ENCODE measurements at places on chromosomes 2 and 18.
A peak's percentile ranks its signal among the peaks of the same experiment; 100 is the strongest.

DNA sequence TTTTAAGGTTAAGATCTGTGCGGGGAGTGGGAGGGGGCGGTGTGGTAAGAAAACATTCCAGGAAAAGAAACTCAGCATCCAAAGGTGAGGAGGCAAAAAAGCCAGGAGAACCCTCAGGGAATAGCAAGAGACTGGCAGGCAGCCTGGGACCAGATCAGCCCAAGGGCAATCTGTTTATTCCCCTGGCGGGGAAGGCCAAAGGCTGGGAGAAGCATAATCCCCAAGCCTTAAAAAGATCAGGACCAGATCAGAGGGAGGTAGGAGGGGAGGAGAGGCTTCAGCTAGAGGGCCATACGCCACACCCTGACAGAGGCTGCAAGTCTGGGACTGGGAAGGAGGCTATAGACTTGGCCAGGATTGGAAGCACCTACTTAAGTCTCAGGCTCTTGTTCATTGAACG, 163.0 kb upstream of the PXDN start:
- no peak for DNase-seq

DNA sequence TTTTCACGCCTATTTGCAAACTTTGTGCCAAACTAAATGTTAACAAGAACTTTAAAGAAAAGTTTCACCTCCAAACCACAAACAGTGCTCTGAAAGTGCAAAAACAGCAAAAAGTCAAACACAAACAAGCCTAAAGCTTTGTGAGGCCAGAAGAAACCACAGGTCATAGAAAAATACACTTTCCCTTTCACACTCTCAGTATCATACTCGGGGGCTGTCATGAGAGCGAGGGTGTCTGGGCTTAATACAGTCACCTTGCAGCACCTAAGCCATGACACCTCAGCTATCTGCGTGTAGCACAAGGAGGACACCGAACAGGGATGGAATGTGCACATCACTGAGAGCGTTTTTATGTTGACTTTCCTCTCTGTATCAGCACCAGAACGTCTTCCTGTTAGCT, 26.6 kb upstream of the SEH1L start:
- DNase-seq, result peak; percentile 52

GRCh38 chr18:813172-814071, 1.4 kb upstream of the YES1 start:
- DNase-seq, result no peak

DNA sequence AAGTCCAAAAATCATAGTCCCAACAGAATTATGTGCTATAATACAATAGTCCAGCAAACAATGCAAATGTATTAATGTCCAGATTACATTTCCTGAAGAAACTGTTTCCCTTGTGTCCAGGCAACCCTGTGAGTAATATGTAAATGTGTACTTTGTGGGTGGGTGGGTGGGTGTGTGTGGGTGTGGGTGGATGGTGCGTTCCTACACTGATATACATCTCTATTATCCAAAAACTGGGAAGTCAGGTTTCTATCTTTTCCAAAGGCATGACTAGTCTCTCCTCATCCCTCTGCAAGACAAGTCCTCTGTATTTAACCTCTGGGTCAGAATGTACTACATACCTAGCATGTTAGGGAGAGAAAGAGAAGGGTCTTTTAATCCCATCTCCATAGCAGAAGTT, 71.6 kb downstream of the LNPK start:
- DNase-seq, result no peak

GRCh38 chr2:10192392-10193015, 70.0 kb downstream of the RRM2 start:
- no peak for DNase-seq

- DNase-seq, result no peak
These were observed 4.1 kb downstream of the GREB1 start for GRCh38 chr2:11537951-11538350.
